ENCODE measurements at places on chromosomes 3 and 15.

GRCh38 chr15:100572362-100572983 lies 29.5 kb downstream of the LINS1 start:
- DNase-seq: no peak

GRCh38 chr3:53668872-53669271 lies 174.5 kb downstream of the CACNA1D start:
- DNase-seq: no peak

DNA sequence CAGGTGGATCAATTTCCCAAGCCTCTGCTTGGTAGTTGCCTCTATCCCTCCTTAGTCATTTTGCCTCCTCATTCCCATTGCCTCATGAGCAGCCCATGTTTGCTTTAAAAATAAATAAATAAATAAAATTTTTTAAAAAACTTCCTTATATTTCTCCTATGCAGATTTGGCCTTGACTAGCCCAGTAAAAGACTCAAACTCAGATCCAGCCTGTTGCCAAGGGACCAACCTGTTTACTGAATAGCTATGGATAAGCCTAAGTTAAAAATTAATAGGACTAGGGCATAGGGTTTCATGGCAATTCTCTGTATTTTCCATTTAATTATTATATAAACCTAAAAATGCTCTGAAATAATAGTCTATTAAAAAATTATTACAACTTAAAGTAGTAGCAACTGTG lies 384.4 kb downstream of the RSL24D1 start:
- DNase-seq: no peak

DNA sequence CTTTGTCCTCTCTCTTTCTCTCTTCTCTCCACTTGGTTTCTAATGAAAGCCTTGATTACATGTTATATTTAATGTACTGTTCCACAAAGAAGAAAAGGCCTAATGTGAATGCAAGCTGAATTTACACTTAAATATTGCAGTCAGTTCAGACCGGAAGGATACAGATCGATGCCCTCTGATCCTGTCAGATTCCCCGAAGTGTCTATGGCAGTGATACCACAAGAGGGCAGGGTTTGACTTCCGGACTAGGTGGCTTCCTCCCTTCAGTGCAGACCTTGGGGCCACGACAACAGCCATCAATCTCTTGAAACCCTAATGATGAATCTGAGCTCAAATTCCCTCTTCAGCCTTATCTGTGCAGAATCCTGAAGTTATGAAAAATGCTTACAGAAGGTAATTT lies 29.5 kb downstream of the AGTR1 start:
- no peak for DNase-seq

- no peak for DNase-seq
Observed at GRCh38 chr3:17023006-17023664, 138.4 kb downstream of the PLCL2 start.

All from H54 (cell line).